Fibroblast of pulmonary artery (primary cell): ENCODE measurements at places on chromosomes 5 and 9.

GRCh38 chr5:95842854-95843544, 20.5 kb upstream of the GLRX start:
- peak; percentile 72 for DNase-seq

- DNase-seq, result peak; percentile 25
Measured at GRCh38 chr5:84362061-84362720, 22.5 kb downstream of the EDIL3 start.

- no peak for DNase-seq
Measured at GRCh38 chr5:170482511-170482910, 21.3 kb upstream of the KCNIP1 start.

- no peak for DNase-seq
Measured at GRCh38 chr9:124770359-124771020, 621 bp downstream of the NR6A1 start.
